Activated T-cell treated with anti-CD3 and anti-CD28 coated beads, Interleukin-2, amount 50 U/mL, for 4 hours (primary cell): ENCODE measurements at places on chromosomes 1 and 21. TPM values are rescaled to one million over a fixed set of nuclear protein-coding genes. Genes with fewer than 3 reads are reported as not detected.

The C8B gene
- total RNA-seq, result not detected

GRCh38 chr1:2349806-2350205 is 41.5 kb downstream of the MORN1 start:
- no peak for DNase-seq

The KAZN gene
- total RNA-seq, result 1.2 TPM

GRCh38 chr1:9844106-9844505 is 20.3 kb upstream of the CLSTN1 start:
- DNase-seq, result no peak

The REN gene
- not detected for total RNA-seq

The RHEX gene
- not detected for total RNA-seq

DNA sequence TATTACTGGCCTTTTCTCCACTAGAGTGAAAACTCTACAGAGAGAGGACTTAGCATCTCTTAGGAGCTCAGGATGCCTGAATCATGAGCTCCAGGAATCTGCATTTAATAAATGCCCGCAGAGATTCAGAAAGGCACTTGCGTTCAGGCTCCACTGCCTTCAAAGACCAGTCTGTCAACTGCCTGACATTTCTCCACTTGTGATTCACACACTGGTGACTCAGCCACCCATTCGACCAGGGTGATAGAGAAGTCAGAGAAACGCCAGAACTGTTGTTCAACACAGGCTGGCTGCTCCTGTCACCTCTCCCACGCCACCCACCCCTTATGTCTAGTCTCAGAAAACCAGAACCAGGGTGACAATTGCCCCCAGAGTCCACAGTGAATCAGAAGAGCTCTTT is 26.9 kb upstream of the LBR start:
- DNase-seq, result peak; percentile 74

DNA sequence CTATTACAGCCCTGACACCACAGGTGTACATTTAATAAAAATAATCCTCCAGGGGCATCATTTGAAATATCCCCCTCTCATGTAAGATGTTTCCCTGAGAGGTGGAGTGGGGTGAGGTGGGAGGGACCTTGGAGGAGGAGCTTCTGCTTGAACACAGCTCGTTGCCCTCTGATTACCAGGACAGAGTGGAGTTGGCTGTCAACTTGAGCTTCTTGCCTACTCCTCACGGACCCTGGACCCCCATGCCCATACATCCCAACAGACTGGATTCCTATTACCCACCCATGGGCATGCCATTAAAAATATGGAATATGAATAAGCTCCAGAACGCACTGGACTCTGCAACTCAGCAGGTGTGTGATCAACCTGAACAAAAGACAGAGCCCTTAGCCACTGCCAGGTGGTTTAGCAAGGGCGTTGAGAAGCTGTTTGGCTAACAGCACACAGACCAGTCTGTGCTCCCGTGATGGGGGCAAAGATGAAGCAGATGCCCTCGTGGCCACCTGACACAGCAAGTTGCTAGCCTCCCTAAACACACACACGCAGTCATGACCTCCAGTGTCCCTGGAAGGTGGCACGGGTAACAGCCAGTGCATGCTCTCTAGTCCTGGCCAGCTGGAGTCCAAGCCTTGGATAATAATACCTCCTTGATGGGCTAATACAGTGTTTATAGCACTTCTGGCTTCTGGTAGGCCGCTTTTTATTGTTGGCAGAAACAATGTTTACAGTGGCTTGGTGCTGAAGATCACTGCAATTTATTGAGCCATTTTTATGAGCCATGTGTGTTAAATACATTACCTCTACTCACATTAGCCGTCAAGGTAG is 155.0 kb downstream of the TOMM20 start:
- DNase-seq, result no peak

DNA sequence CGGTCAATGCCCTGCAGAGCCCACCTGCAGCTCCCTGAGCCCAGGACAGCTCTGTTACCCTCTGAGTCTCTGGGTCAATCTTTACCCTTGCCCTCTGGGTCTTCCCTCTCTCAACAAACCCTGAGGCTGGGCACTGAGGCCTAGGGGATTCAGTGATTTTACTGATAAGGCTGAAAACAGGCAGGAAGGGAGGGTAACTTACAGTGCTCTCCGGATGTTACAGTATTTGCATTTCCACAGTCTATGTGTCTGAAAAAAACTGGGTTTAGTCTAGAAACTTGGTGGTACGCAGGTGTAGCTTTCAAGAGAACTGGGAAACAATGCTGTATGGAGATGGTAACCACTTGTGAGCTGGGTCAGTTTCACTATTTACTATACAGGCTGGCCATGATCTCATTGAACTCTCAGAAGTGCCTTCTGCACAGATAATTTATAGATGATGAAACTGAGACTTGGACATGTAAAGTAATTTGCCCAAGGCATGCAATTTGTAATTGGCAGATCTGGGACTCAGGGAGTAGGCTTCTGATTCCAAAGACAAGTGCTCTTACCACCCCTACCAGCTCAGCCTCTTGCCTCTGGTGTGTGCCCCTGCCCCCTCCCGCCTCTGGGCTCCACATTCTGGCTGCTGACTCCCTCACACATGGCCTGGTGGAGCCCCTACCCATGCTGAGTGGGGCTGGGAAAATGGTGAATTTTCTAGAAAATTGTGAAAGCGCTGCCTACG is 48.8 kb downstream of the TENT5C start:
- no peak for DNase-seq

- no peak for DNase-seq
Observed at GRCh38 chr1:248858096-248858890, 592 bp downstream of the ZNF692 start.

- DNase-seq, result no peak
Observed at GRCh38 chr1:116489231-116489697, 81.6 kb downstream of the CD58 start.

DNA sequence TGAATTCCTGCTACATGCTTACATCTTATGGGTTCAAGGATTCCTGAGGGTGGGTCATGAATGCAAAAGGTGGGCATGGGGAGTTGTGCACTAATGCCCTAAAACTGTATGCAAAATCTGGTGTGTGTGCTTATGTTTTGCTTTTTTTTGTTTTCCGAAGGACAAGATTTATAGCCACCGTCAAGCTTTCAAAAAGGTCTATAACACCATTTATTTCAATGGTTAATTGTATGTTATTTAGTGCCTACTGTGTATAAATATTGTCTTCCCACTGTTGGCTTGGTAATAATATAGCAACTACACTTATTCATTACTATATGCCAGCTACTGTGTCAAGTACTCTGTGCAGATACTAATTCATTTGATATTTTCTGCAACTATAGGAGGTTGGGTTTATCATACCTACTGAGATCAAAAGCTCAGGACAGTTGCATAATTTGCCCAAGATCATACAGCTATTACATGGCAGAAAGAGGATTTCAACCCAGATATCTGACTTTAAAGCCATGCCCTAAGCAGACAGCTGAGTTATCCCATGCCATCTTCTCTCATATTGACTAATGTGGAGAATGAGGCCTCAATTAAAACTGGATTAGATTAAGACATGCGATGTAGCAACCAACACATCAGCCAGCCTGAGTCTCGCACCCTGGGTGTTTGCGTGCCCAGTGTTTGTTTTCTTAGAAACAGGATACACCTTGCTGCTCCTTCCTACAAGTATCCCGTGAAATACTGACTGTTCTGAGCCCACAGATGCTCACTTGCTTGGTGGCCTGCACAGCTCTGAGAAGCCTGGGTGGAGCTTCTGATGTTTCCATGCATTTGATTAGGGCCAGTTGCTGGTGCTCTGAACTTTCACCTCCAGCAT is 34.6 kb downstream of the GADD45A start:
- DNase-seq, result no peak

DNA sequence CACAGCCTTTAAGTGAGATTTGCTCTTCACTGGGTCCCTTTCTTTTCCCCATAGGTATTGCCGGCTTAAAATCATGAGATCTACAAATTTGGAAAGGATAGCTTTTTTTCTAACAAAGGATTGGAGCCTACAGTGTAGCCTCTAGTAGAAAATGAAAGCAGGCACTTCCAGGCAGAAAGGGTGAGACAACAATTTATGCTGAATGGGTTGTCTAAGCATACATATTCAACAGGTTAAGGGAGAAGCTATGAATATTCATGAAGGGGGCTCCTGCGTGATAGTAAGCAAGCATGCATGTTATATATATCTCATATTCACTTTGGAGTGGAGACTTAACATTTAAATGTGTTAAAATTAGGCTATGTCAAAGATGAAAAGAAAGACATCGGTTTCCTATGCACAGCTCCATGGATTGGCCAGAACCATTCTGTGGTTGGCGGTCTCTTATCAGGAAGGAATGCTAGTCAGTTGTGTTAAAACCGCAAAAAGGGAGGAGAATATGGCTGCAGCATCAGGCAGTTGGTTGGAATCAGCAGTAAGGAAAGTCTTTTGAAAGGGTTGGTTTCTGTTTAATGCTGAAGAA is 66.0 kb downstream of the VCAM1 start:
- no peak for DNase-seq

DNA sequence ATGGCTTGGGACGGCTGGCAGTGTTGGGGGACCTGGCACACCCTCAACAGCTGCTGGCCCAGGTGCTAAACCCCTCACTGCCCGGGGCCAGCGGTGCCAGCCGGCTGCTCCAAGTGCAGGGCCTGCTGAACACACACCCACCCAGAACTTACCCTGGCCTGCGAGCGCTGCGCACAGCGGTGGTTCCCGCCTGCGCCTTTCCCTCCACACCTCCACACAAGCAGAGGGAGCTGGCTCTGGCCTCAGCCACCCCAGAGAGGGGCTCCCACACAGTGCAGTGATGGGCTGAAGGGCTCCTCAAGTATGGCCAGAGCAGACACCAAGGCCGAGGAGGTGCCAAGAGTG is 67.9 kb downstream of the FMO4 start:
- no peak for DNase-seq

The FCER1A gene
- total RNA-seq, result not detected

DNA sequence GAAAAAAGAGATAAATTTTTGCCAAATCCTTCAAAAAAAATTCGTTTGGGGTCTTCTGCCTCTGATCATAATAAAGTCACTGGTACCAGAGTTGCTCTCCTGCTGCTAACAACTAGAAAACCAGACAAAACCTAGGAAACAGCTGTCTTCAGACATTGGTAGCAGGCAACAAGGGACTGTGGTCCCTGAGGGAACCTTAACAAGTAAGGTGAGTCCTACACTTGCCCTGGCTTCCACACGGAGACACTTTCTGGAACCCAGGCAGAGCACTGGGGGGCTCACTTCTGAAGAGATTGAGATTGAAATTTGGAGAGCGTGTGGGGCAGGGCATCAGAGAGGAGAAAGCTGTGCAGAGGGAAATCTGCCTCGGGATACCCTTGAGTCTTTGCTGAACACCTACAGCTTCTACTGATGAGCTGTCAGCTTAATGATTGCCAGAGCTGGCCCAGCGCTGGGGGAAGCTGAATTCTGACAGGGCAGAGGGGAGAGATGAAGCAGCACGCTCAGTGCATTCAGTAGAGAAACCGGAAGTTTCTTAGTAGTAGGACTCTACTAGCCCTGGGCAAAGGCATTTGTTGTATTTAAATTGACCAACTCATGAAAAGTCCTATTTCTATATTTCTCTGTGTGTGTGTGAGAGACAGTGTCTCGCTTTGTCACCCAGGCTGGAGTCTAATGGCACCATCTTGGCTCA is 18.5 kb upstream of the FAM89A start:
- no peak for DNase-seq

The CCDC185 gene
- not detected for total RNA-seq

DNA sequence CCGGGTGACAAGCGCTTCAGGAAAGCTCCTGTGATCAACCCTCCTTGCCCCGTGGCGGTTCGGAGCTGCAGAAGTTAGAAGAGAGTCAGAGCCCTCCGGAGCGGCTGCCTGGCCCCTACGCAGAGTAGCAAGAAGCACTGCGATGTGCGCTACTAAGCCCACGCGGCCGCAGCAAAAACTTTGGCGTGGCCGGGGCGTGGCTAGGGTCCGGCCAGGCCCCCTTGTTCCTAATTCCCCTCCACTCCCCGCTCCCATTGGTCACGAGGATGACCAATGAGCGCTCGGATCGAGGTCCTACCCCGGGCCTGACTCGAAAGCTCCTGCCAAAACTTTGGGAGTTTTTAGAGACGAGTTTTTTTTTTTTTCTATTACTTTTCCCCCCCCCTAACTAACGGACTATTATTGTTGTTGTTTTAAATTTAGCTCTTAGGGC is at the start of gene HLX:
HLX (plus strand) TSS at position 368 of the 433 bp plus-strand sequence. CDS start 415 bp downstream, outside the sequence.
- DNase-seq, result no peak

The SIPA1L2 gene
- total RNA-seq, result 13.8 TPM

GRCh38 chr1:246959944-246960693 is 28.4 kb upstream of the AHCTF1 start:
- DNase-seq, result no peak

DNA sequence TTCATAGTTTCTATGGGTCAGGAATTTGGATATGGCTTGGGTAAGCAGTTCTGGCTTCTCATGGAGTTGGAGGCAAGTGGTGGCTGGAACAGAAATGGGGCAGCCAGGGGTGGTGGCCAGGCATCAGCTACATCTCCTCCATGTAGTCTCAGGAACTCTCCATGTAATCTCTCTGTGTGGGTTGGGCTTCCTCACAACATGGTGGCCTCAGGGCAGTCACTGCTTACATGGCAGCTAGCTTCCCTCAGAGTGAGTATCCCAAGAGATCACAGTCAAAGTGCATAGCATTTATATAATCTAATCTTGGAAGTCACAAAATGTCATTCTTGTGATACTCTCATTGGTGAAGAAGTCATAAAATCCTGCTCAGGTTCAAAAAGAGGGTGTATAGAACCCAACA is 25.7 kb downstream of the MR1 start:
- no peak for DNase-seq

DNA sequence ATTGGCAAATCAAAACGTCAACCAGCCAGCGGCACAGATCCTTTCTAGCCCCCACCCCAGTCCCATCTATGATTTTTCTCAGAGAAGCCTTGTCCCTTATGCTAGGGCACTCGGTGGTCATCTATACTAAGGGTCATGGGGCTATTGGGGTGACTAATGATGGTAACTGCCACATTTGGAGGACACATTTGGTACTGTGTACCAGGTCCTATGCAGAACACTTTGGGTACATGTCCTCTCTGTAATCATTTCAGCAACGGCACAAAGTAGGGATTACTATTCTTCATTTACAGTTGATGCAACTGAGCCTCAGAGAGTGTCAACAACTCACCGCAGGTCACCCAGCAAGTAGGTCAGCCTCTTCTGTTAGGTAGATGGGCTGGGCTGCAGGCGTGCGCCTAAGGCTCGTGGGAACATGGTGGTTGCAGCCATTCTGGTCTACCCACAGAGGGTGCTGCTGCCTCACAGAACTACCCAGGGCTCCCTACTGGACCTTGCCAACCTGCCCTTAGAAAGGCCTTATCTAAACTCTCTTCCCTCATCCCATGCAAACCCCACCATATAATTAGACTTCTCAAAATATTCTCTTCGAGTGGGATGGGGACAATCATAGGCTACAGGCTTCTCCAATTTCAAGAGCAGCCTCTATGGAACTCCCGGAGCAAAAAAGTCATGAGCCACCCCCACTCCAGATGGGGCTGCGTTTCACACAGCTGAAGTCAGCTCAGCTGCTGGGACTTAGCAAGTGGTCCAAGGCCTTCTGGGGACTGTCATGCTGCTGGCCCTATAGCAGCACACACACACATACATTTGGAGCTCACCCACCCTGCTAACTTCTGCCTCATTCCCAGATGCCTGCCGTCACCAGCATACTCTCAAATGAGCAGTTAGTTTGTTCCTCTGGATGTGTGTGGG is 5.8 kb upstream of the SDHB start:
- DNase-seq, result no peak

GRCh38 chr1:200150721-200151120 is 123.2 kb downstream of the NR5A2 start:
- no peak for DNase-seq
